ENCODE measurements at places on chromosomes 13 and 19.

DNA sequence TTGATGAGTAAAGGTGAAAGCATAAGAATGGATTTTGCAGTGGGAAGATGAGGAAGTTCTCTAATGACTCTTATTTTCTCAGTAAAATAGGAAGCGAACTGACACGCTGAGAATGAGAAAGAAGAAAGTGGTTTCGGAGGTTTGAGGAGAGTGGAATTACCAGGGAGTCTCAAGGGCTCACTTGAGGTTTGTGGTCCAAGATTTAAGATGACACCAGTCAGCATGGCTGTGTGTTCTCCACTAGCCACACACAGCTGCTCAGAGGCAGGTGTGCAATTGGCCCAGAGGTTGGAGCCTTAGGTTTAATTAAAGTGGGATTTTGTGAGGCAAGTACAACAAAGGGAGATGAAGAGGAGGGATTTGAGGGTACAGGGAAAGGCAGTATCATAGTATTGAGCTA, 99.6 kb upstream of the NBEA start:
- DNase-seq: no peak

DNA sequence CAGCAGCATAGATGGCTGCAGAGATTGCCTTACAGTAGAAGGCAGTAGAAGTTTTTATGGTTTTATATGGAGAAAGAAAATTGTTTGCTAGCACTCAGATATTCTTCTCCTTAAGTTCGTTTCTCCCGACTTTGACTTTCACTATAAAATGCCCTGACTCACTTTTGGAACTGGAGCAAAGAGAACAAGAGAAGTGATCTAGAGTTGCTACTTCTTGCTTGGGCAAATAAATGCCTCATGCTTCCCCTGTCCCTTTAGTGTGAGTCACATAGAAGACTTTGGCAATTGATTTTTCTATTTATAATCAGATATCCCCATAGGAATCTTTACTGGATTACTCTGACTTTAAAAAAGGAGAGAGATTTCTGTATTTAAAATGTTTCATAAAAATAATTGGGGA, 46.9 kb downstream of the ITGBL1 start:
- no peak for DNase-seq

- no peak for DNase-seq
Measured at GRCh38 chr13:112034846-112035245, 32.1 kb upstream of the SOX1 start.

DNA sequence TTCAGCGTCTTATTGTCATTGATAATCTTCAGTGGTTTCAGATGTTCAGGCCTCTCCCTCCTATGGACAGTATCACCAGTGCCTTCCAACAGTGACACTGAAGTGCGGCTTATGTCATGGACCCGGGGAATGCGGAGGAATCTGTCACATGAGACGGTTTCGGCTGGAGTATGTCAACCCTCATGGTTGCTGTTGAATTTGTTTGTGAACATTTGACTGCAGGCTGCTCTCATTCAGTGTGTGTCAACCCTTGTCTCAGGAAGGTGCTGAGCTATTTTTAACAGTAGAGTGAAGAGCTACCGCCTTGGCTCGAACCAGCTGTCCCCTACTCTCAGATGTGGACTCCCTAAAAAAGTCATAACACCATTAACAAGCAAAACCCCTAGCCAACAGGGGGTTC, 138.8 kb upstream of the RNF113B start:
- no peak for DNase-seq

- no peak for DNase-seq
Measured at GRCh38 chr19:31529121-31529520, 179.9 kb upstream of the TSHZ3 start.

GRCh38 chr19:16223746-16224145, 26.0 kb downstream of the AP1M1 start:
- no peak for DNase-seq

GRCh38 chr19:55437410-55437809, 5.7 kb downstream of the SHISA7 start:
- no peak for DNase-seq

DNA sequence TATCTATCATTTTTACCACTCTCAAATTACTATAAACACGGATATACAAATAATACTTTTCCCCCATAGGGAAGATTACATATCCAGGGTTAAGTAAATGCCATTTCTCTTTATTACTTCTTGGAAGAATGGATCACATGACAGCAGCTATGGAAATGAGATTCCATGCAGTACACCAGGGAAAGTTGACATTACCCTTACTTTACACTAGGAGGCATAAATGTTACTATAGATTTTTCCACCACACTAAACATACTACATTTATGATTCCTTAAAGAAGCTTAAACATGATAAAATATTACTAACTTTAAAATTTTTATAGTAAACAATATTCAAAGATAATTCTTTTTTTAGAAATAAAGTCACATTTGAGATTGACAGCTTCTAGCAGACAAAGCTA, 611.4 kb downstream of the PCDH9 start:
- no peak for DNase-seq

DNA sequence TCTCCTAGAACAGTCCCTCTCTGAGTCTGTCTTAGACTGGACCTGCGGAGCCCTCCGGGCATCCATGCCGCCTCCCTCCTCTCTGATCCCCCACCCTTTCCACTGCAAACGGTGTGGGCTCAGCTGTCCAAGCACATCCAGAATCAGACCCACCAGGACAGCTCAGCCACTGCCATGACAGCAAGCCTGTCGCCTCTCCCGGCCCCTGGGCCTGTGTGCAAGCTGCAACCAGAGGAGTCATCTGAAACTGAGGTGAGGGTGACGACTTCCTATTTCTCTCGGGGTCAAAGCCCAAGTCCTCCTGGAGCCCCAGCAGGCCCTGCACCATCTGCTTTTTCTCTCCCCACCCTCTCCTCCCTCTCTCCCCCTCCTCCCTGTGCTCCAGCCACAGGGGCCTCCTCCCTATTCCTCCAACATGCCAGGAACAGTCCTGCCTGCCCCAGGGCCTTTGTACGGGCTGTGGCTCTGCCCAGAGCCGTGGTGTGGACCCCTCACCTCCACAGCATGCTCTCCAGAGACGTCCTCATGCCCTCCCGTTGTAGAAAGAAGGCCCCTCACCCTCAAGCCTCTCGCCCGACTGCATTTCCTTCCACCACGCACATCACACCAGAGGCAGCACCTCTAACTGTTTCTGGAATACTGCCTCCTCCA, 23.5 kb upstream of the MYDGF start:
- DNase-seq: no peak

GRCh38 chr13:29594303-29594709, 1.2 kb downstream of the SLC7A1 start:
- no peak for DNase-seq

DNA sequence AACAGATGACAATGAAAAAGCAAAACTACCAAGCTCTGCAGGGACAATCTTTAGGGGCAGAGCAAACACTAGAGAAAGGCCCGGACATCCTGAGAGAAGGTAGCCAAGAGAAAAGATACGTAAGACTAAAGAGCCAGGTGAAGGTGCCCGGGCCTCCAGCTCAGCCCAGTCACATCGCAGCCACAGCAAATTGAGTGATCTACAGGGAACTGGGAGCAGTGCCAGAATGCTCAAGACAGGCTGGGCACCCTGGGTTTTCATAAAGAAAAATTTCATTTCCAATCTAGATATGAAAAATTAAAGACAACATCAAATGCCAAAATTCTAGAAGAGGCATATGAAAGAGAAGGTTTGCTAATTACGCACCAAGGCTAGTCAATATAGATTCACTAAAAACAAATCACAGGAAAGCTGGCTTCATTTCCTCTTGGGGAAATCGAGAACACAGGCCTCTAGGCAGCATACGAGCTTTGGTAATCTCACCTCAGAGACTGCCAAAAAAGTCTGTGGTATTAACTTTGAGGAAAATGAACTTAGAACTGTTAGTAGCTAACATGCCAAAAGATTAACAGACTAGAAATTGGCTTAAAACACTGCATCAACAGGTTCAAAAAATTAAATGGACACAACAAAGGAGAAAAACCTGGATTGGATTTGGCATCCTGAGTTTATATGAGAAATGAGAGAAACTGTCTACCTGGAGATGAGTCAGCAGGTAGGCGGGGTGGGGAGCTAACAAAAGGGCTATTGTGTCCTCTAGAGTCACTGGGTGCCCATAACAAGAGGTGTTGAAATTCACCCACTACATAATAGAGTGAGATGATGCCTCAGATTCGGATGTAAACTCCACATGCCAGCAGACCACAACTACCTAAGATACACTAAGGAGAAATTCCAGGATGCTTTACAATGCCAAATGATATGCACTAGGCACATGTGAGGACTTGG, 6.6 kb downstream of the ANKRD10 start:
- DNase-seq: no peak

DNA sequence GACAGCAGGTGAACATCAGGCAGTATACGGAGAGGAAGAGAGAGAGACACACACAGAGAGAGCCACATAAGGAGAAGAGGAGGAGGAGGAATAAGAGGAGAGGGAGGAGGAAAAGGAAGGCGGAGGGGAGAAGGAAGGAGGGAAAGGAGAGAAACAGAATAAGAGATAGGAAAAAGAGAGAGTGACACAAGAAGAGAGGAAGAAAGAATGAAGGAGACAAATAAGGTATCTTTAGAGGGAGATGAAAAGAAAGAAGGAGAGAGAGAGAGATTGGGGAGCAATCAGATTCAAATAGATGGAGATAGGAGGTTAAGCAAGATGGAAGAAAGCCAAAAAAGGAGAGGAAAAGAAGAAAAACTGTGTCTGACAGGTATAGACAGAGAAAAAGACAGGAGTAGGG, 44.0 kb upstream of the CYP2B6 start:
- no peak for DNase-seq

Data from caudate nucleus (tissue), 63 donors.